Effector memory CD4-positive, alpha-beta T cell (primary cell): ENCODE measurements at places on chromosomes 3 and 15.

DNA sequence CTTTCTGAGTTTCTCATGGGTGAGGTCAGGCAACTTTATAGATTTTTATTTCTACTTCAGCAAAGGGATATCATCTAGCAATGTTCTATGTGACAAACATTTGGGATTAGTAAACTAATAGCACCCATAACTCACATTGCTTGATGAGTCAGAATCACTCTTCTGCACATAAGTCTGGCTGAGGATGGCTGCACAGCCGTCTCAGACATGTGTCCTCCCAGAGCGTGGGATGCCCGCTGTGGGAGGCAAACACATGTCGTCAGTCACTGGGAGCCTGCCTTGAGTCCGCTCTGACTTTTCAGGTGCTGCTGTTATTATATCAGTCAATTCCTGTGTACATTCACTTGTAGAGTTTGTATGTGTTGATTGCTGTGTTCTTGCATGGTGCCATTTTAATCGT lies 230.7 kb upstream of the TRIM42 start:
- no peaks in the 10 kb centered on the region for H3K4me1 ChIP-seq
- H3K27ac ChIP-seq: no peak overlapping the region
- no peak overlapping the region for H3K4me3 ChIP-seq
- no peaks in the 10 kb centered on the region for H3K27me3 ChIP-seq
- H3K36me3 ChIP-seq: no peaks in the 10 kb centered on the region

DNA sequence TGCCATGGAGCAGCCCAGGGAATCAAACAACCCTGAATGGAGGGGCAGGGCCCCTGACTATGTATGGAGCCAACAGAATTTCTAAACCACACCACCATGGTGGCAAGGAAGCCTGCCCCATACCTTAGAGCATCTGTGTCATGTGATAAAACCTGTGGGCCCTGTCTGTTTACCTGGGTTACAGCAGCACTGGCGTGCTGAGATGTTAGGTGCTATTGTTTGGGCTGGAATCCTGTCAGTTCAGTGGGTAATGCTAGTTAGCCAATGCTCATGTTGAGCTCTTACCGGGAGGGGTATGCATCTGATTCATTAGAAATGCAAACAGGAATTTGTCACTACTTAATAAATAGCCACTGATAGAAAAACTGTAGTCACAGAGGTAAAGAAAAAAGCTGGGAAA lies 63.5 kb upstream of the ETV5 start:
- H3K4me3 ChIP-seq: no peak overlapping the region
- no peaks in the 10 kb centered on the region for H3K36me3 ChIP-seq
- no peaks in the 10 kb centered on the region for H3K4me1 ChIP-seq
- no peaks in the 10 kb centered on the region for H3K27me3 ChIP-seq

DNA sequence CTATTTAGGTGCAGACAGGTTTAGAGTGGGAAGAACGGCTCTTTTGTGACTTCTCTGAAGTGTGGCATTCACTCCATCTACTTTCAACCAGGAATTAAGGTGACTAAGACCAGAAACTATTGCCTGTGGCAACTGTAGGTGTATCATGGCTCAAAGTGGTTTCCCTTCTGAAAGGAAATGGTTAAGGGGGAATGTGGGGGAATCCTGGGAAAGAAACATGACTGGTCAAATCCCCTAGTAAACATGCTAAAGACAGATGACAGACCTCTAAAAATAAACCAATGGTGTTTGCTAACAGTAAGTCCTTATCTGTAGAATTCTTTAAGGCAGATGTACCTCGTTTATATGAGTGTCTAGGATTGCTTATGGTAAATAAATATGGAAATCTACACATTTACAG lies 56.9 kb downstream of the MEGF11 start:
- H3K27ac ChIP-seq: no peak overlapping the region
- H3K27me3 ChIP-seq: no peaks in the 10 kb centered on the region
- H3K4me1 ChIP-seq: no peaks in the 10 kb centered on the region
- no peak for DNase-seq
- H3K4me3 ChIP-seq: no peak overlapping the region
- H3K36me3 ChIP-seq: no peaks in the 10 kb centered on the region

DNA sequence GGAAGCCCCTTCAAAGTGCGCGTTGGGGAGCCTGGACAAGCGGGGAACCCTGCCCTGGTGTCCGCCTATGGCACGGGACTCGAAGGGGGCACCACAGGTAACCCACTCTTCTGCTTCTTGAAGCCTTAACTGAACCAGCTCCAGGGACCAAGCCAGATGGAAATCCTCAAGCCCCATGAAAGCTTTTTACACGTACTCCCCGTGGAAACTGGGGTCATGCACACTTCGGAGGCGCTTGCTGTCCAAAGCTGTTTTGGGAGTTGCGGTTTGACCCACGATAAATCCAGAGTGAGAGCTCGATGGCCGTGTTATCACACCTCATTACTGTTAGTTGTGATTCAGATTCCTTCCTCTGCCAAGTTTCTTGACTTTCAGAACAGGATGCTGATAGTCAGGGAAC lies 47.5 kb downstream of the DNASE1L3 start:
- DNase-seq: no peak
- H3K36me3 ChIP-seq: peaks cover 15% of the 10 kb centered on the region
- no peak overlapping the region for H3K4me3 ChIP-seq
- H3K4me1 ChIP-seq: no peaks in the 10 kb centered on the region
- H3K27me3 ChIP-seq: no peaks in the 10 kb centered on the region
- H3K27ac ChIP-seq: no peak overlapping the region

GRCh38 chr15:80931191-80931590 lies 58.4 kb downstream of the MESD start:
- H3K4me3 ChIP-seq: no peak overlapping the region
- H3K4me1 ChIP-seq: no peaks in the 10 kb centered on the region
- no peak for DNase-seq
- H3K36me3 ChIP-seq: peaks cover 2% of the 10 kb centered on the region
- no peak overlapping the region for H3K27ac ChIP-seq
- no peaks in the 10 kb centered on the region for H3K27me3 ChIP-seq

- no peak for DNase-seq
- no peaks in the 10 kb centered on the region for H3K36me3 ChIP-seq
- H3K4me3 ChIP-seq: no peak overlapping the region
- H3K4me1 ChIP-seq: no peaks in the 10 kb centered on the region
- no peak overlapping the region for H3K27ac ChIP-seq
- no peaks in the 10 kb centered on the region for H3K27me3 ChIP-seq
Measured at GRCh38 chr3:67875338-67875737, 220.9 kb upstream of the SUCLG2 start.

DNA sequence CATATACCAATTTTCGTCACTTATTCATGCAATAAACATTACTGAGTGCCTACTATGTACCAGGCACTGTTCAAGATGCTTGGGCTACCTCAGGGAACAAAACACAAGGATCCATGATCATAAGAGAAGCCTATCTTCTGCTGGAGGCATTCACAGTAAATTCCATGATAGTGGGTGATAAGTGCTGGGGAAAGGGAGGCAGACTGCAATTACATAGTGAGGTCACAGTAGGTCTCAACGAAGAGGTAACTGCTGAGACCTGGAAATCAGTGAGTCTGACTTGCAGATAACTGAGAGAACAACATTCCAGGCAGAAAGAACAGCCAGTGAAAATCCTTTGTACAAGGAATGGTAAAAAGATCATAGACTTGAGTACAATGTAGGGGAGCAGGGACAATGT lies 33.6 kb downstream of the RAF1 start:
- H3K4me3 ChIP-seq: no peak overlapping the region
- no peaks in the 10 kb centered on the region for H3K36me3 ChIP-seq
- H3K27ac ChIP-seq: no peak overlapping the region

DNA sequence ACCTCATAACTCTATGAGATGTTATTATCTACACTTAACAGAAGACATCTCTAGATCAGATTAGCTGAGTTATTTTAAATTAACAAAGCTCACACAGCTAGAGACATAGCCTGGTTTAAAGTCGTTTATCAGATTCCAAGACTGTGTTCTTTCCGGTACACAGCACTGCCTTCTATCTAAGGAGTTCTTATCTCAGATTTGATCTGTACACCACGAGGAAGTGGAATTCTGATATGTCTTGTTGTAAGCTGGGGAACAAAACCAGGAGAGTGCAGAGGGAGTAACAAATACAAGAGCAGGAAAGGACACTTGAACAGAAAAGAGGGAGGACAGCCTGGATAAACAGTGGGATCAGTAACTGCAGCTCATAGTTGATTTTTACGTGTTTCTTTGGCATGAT lies 61.7 kb upstream of the KCNMB2 start:
- H3K27me3 ChIP-seq: no peaks in the 10 kb centered on the region
- H3K36me3 ChIP-seq: no peaks in the 10 kb centered on the region
- H3K4me3 ChIP-seq: no peak overlapping the region
- H3K27ac ChIP-seq: no peak overlapping the region
- H3K4me1 ChIP-seq: no peaks in the 10 kb centered on the region
